ENCODE measurements at places on chromosomes 1 and 21.

- DNase-seq = no peak
Measured at GRCh38 chr1:208100906-208101305, 143.3 kb downstream of the PLXNA2 start.

DNA sequence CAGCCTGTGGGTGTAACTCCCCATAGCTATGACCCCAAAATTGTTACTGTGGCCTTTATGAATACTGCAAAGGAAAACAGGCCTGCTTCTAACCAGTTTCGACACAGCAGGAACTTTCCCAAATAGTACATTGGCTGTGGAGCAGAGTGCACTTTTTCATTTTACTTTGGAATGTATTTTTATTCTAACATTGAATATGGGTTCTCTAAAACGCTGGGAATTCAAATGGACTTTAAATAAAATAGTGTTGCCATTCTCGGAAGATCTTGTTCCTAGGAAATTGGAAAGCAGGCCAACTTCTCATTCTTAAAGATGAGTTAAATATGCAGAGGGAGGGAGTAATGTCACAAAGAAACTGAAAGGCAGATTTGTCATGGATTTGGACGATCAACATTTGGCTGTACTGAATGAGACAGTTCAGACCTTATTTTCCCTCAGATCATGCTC is 39.6 kb upstream of the ARHGAP29 start:
- DNase-seq = no peak

- DNase-seq = no peak
Measured at GRCh38 chr1:185843986-185844385, 109.8 kb downstream of the HMCN1 start.

- DNase-seq = no peak
Measured at GRCh38 chr21:35593000-35593502, 467.3 kb downstream of the SETD4 start.

DNA sequence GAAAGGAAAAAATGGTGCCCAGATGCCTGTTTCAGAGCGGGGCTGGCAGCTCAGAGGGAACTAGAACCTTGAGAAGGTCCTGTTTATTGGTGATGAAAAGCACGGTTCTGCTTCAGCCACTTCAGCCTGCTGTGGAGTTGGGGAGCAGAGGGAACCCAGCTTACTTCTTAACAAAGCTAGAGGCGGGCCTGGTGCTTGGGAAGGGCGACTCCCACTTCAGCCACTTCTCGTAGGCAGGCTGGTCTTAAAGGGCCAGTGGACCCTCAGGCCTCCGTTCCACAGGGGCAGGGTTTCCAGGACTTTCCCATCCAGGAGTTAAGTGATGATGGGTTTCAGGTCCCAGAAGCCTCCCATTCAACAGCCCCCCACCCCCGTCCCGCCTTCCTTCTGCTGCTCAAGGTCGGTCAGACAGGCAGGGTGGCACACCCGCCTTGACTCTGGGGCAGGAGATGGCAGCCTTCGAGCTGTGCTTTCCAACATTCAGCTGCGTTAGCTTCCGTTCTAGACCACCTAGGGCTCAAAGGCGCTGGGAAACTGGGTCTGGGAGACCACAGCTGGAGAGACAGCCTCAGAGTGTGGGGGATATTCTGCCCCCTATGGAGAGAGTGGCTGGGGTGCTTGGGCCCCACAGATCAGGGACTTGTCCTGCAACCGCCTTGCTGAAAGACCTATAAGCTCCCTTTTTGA is 3.4 kb downstream of the RUNX3 start:
- DNase-seq = no peak

DNA sequence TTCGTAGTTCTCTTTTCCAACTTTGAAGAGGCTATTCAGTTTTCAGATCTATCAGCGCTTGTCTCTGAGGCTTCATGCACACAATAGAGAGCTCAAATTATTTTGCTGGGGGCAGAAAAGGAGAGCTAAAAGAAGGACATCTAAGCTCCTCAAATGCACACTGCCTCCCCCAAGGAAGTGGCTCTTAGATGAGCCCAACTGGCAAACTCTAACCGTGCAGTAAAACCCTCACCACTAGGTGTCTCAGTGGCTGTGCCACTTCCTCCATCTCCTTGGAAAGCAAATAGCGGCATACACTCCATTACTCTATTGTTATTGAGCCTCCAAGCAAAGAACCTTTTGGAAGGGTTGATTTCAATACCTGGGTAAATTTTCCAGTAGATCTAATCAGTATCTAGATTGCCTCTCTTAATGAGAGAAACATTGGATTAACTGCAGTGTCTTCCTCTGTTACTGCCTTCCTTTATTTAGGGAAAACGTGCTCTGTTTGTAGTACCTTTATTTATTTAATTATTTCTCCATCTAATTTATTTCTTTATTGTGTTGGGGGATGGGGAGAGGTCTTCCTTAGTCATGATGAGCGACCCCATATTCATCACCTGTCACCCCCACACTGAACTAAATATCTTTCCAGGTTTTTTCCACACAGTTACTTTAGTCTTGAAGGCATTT is 9.2 kb upstream of the SFPQ start:
- DNase-seq = peak; percentile 79

DNA sequence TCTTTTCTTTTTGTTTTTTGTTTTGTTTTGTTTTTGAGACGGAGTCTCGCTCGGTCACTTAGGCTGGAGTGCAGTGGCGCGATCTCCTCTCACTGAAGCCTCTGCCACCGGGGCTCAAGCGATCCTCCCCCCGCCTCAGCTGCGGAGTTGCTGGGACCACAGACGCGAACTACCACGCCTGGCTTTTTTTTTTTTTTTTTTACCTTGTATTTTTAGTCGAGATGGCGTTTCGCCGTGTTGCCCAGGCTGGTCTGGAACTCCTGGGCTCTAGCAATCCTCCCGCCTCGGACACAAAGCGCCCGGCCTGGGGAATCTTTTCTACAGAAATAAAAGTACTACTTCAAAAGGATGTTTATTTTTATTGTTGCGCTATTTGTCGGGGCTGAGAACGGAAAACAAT is 1.1 kb upstream of the SETDB1 start:
- DNase-seq = no peak

DNA sequence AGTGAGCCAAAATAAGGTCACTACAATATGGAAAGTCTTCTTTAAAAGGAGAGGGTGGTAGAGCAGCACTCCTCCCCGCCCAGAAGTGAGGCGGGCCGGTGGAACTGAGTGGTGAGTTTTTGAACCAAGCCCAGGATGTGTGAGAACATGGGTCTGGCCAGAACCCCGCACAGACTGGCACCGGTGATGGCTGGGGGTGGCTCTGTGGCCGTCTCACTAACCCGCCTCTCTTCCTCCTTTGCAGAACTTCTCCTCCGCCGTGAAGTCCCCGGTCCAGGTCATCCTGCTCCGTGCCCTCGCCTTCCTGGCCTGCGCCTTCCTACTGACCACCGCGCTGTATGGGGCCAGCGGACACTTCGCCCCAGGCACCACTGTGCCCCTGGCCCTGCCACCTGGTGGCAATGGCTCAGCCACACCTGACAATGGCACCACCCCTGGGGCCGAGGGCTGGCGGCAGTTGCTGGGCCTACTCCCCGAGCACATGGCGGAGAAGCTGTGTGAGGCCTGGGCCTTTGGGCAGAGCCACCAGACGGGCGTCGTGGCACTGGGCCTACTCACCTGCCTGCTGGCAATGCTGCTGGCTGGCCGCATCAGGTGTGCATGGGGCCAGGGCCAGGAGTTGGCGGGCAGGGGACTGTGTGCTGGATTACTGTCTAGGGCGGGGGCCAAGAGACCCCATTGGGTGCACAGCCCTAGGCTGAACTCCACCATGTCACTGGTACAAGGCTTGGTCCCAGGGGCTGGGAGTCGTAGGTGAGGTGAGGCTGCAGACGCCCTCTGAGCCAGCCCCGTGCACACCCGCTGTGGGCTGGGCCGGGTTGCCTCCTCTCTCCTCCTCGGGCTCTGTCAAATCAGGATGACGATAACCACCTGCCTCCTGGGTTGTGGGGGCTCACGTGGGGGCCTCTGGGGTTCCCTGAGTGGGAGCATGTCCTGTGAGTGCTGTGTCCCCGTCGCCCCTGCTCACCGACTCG is 12.4 kb downstream of the TMEM201 start:
- no peak for DNase-seq

GRCh38 chr1:151868486-151868885 is 15.0 kb upstream of the THEM5 start:
- DNase-seq = peak; percentile 19

GRCh38 chr1:58392083-58392482 is 154.4 kb downstream of the OMA1 start:
- DNase-seq = no peak

GRCh38 chr1:43861988-43862735 is 71.4 kb upstream of the ARTN start:
- no peak for DNase-seq

DNA sequence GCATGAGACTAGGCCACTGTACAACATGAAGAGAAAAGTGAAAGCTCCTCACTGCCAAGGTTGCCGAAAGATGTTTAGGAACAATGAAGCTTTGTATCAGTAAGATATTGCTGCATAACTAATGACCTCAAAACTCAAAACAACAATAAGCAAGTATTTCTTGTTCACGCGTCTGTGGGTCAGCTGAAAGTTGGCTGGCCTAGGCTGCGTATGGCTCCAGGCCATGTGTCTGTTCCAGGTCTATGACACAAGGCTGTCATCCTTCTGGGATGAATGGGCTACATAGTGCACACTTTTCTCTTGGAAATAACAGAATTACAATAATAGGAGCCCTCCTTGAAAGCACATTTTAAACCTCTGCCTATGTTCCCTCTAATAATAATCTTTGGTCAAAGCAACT is 515.9 kb downstream of the PLPP3 start:
- DNase-seq = no peak

DNA sequence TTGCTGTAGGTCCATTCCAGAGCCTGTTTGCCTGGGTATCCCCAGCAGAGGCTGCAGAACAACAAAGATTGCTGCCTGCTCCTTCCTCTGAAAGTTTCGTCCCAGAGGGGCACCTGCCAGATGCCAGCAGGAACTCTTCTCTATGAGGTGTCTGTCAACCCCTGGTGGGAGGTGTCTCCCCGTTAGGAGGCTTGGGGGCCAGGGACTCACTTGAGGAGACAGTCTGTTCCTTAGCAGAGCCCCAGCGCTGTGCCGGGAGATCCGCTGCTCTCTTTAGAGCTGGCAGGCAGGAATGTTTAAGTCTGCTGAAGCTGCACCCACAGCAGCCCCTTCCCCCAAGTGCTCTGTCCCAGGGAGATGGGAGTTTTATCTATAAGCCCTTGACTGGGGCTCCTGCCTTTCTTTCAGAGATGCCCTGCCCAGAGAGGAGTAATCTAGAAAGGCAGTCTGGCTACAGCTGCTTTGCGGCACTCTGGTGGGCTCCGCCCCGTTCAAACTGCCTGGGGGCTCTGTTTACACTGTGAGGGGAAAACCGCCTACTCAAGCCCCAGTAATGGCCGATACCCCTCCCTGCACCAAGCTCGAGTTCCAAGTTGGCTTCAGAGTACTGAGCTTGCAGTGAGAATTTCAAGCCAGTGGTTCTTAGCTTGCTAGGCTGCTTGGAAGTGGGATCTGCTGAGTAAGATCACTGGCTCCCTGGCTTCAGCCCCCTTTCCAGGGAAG is 8.7 kb upstream of the SLC25A24 start:
- DNase-seq = no peak

GRCh38 chr1:109498161-109498801 is 4.4 kb downstream of the CYB561D1 start:
- DNase-seq = no peak

DNA sequence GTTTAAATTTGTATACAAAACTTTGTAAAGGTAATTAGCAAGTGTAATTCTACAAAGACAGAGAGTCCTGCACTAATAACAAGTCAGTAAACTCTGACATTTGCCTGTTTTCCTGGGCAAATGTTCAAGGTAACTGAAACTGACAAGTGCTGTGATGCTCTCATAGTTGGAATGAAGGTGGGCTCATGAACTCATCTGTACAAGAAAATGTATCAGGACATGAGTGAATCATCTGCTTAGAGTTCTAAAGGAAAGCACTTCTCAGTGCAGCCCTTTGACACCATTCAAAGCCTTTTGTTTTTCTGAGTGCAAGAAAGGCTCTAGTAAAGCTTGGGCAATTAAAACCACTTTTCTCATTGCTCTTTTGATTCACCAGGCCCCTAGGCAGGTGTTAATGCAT is 91.5 kb downstream of the UROD start:
- no peak for DNase-seq

GRCh38 chr1:47751193-47751592 is 246.0 kb downstream of the TRABD2B start:
- DNase-seq = no peak

DNA sequence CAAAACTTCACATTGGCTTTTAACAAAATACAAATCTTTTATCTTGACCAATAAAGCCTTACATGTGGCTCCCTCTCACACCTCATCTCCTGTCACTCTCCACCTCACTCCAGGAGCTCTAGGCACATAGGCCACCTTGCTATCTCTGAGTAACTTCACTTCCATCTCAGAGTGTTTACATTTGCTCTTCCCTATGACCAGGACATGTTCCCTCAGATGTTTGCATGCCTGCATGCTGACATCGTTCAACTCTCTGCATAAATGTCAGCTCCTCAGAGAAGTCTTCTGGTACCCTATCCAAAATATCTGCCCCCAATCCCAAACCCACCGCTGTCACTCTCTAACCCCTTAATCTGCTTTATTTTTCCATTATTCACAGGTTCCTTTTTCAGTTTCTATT is 110.9 kb downstream of the TOMM20 start:
- no peak for DNase-seq

DNA sequence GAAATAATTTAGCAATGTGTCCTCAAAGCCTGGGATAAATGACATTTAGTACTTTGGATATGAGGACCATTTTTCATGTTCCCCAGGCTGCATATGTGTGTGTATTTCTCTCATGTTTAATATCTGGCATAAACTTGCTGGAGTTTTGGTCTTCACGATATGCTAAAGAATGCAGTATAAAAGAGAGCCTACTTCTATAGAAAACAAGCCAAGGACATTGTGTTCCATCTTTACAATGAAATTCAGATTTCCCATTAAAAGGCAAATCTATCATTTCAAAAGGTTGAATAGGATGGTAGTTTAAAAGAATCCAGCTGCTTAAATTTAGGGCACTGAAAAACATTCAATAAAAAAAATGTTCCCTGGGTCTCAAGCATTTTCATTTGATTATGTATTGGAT is 169.0 kb upstream of the C1orf105 start:
- no peak for DNase-seq

DNA sequence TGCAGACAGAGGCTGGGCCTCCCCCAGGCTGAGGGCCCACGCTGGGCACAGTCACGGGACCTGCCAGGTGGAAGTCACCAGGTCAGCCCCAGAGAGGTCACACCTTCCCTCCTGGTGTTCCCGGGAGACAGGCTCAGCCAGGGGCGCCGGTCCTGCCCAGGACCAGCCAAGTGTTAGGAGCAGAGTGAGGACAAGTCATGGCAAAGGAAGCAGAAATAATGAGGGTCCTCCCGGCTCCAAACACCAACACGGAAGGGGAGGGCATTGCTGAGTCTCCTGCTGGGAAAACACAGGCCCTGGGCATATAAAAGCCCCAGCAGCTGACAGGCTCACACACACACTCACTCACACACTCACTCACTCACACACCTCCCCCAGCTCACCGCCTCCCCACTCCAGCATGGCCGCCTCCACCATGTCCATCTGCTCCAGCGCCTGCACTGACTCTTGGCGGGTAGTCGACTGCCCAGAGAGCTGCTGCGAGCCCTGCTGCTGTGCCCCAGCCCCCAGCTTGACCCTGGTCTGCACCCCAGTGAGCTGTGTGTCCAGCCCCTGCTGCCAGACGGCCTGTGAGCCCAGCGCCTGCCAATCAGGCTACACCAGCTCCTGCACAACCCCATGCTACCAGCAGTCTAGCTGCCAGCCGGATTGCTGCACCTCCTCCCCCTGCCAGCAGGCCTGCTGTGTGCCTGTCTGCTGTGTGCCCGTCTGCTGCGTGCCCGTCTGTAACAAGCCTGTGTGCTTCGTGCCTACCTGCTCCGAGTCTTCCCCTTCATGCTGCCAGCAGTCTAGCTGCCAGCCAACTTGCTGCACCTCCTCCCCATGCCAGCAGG is at the start of gene KRTAP10-10:
Gene KRTAP10-10, plus strand, starts transcription at position 339 of the 833 bp plus-strand sequence. Its CDS starts 62 bp downstream, at position 401.
- DNase-seq = no peak

GRCh38 chr1:201309416-201309815 is 26.1 kb downstream of the PKP1 start:
- no peak for DNase-seq

Data from inflammatory macrophage treated with lipopolysaccharide for 4 hours (primary cell).